Left colon (tissue), 2 donors: ENCODE measurements at places on chromosomes 12 and 14. TPM values are rescaled to one million over a fixed set of nuclear protein-coding genes. Genes with fewer than 3 reads are reported as not detected.

The EMP1 gene
- 1,135 TPM for total RNA-seq

The GATC gene
- total RNA-seq = 32.7 TPM

The PPP1R13B gene
- total RNA-seq = 52.9 TPM

The SLC22A17 gene
- 2.7 TPM for total RNA-seq

The RTL1 gene
- not detected for total RNA-seq

The BATF gene
- 1.3 TPM for total RNA-seq

The SMIM41 gene
- 0.31 TPM for total RNA-seq

The FGD4 gene
- 84.0 TPM for total RNA-seq

The KLRB1 gene
- total RNA-seq = 3.2 TPM

The PYGL gene
- 32.9 TPM for total RNA-seq

The C12orf50 gene
- not detected for total RNA-seq

The GALNT9 gene
- total RNA-seq = 0.39 TPM

The ZC3H10 gene
- 3.5 TPM for total RNA-seq

The MDM2 gene
- 94.7 TPM for total RNA-seq

The ASCL1 gene
- total RNA-seq = 0.12 TPM

The MGP gene
- 77.0 TPM for total RNA-seq

The TOMM20L gene
- total RNA-seq = 0.73 TPM

The GLS2 gene
- total RNA-seq = 0.53 TPM

The CHGA gene
- total RNA-seq = 343 TPM

The IGFBP6 gene
- 16.9 TPM for total RNA-seq

The OAS3 gene
- total RNA-seq = 12.9 TPM

The PSMD9 gene
- 49.5 TPM for total RNA-seq

The SLC38A4 gene
- 5.4 TPM for total RNA-seq

The CCDC197 gene
- not detected for total RNA-seq

The MYF6 gene
- total RNA-seq = not detected

The AHNAK2 gene
- 3.2 TPM for total RNA-seq

The GZMB gene
- 1.3 TPM for total RNA-seq

The ANG gene
- total RNA-seq = 50.4 TPM

The GPD1 gene
- 4.3 TPM for total RNA-seq

The ATL1 gene
- 12.0 TPM for total RNA-seq

The KRT72 gene
- not detected for total RNA-seq

The ZNF891 gene
- total RNA-seq = 1.4 TPM

The KRT79 gene
- not detected for total RNA-seq
